ENCODE measurements at places on chromosomes 5 and 9.

DNA sequence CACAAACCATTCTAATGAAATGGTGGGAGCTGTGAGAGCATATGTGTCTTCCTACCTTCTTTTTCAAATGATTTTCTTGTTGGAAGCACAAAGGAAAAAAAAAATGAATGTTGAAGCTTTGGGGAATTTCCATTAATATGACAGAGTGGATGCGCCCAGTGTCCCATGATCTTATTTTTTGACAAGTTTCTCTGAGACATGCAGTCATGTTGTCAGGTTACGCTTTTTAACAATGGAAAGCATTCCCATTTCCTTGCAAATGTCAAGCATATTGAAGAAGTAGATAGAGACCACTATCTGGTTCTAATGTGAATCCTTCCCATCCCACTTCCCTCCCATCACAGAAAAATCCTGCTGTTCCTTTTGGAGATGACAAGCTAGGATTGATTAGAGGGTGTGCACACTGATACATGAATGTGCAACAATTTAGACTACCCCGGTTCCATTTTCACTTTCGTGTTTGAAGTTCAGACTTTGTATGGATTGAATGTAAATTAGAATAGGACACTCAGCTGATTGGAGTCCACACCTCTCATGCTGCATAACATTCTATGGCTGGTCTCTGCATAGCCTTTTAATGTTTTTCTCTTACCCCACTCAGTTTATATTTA, 919.4 kb downstream of the TLE4 start:
- no peak for DNase-seq

GRCh38 chr5:141858079-141858765, 20.0 kb downstream of the PCDH1 start:
- no peak for DNase-seq

DNA sequence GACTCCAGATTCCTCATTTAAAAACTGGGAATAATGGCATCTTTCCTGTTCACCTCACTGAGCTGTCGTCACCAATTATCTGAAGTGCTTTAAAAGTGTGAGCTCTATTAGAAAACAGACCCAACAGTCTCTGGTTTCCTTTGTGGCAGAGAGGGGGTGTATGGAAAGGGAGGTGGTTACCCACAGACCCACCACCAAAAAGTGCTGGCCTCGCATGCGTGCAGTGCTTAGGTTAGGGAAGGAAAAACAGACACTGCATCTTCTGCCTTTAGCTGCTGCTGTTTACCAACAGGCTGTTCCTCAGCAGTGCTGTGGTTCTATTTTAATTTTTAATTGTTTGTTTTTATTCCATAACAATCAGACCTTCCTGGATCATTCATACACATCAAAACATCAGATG, 249.6 kb downstream of the PIK3R1 start:
- no peak for DNase-seq

DNA sequence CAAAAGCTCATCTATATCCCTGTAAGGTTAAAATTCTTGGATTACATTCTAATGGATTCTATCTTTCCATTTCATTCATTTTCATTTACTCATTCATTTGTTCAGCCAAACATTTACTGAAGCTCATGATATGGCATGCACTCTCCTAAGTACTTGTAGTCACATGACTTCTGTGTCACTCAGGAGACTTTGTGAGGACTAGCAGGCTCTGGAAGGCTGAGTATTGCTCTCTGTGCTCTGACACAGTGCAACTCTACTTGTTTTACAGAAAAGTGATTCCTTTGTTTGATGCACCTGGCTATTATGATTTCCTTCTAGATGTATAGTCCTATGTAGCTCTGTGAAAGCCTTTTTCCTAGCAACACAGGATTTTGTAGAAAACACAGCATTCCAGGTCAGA, 53.0 kb downstream of the YIPF5 start:
- no peak for DNase-seq

DNA sequence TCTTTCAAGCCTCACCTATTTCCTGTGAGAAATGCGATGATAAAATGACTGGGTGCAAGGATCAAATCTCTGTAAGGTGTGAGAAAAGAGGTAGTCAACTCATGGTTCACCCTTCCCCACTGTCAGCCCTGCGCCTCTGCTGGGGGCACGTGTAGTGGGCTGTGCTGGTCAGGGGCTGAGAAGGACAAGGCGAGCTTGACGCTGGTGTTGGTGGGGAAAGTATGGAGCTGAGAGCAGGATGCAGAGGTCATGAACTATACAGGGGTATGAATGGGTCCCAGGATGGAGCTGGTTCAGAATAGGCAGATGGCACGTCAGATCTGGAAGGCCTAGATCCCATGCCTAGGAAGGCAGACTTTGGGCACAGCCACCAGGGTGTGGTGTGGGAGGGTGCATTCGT, 20.6 kb downstream of the PITX1 start:
- DNase-seq = no peak

GRCh38 chr9:137278061-137278701, 655 bp downstream of the TOR4A start:
- DNase-seq = no peak

- DNase-seq = no peak
These were observed 62.3 kb downstream of the LPAR1 start for GRCh38 chr9:110975969-110976368.
